ENCODE measurements at places on chromosomes 6 and 20.

- DNase-seq, result no peak
Observed at GRCh38 chr20:47914792-47915191, 129.5 kb upstream of the SULF2 start.

DNA sequence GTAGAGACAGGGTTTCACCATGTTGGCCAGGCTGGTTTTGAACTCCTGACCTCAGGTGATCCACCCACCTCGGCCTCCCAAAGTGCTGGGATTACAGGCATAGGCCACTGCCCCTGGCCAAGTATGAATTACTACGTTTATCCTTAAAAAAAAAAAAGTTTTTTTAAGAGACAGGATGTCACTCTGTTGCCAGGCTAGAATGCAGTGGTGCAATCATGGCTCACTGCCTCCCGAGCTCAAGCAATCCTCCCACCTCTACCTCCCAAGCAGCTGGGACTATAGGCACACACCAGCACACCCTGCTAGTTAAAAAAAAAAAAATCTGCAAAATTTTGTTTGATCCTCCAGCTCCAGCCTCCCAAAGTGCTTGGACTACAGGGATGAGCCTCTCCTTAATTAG lies 23.1 kb downstream of the IYD start:
- no peak for DNase-seq

GRCh38 chr20:25706793-25707192 lies 10.1 kb upstream of the ZNF337 start:
- DNase-seq, result no peak

- DNase-seq, result no peak
Observed at GRCh38 chr6:77292564-77293546, 170.4 kb downstream of the HTR1B start.

- DNase-seq, result no peak
Observed at GRCh38 chr6:6834356-6835222, 246.1 kb downstream of the LY86 start.

DNA sequence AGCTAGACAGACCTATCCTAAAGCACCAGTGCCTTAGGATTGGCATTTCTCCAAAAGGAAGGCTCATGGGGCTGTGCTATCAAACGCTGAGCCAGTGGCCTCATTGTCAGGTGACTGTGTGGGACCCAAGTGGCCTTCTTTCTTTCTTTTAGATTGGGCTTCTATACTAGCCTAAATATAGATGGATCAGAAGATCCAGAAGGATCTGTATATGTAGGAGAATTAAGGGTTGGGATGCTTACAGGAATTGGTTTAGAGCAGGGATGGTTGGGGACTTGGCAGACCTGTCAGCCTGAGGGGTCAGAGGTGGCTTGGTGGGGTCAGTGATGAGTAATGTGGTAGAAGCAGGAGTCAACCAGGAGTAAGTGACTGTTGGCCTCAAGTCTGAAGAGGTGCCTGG lies 14.8 kb downstream of the ABT1 start:
- no peak for DNase-seq

DNA sequence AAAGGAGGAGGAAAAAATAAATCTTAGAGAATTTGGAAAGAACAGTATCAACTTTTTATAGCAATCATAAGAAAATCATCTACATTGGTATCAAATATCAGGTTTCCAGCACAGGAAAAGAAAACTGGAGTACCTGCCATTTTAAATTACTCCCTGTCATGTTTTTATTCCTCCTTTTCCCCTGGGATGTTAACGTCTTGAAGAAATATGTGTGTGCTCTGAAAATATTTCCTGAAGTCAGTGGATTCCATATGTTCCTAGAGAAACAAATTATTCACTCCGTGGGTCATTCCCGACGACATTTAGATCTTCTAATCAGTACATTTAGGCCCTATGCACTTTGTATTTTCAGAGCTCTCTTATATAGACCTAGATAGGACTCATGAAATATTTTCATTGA lies 42.0 kb upstream of the RSPO3 start:
- no peak for DNase-seq

DNA sequence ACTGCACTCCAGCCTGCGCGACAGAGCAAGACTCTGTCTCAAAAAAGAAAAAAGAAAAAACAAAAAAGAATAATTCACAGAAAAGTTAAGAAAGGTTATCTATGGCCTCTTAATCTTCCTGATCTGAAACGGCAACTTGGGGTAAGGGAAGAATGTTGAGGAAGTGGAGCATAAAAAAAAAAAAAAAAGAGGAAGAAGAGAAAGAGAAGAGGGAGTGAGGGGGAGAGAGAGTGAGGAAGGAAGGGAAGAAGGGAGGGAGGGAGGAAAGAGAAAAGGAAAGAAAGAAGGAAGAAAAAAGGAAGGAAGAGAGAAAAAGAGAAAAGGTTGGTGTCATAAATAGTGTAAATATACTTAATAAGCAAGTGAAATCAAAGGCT lies 68.9 kb upstream of the NCOA3 start:
- DNase-seq, result no peak

DNA sequence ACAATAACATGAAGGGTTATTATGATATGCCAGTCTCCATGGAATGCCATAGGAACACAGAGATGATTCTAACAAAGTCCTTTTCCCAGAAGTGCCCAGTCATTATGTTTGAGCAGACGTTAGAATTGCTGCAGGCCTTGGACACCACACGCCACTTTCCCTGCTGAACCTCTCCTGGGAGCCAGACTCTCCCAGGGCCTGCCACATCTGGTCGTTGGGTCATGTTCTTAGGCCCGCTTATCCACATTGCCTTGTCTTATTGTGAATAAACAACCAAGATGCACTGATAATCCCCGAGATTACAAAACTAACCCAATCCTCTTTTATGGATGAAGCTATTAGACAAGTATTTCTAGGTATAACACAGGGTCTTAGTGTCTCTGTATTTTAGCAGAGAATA lies 276.5 kb upstream of the CITED2 start:
- no peak for DNase-seq

DNA sequence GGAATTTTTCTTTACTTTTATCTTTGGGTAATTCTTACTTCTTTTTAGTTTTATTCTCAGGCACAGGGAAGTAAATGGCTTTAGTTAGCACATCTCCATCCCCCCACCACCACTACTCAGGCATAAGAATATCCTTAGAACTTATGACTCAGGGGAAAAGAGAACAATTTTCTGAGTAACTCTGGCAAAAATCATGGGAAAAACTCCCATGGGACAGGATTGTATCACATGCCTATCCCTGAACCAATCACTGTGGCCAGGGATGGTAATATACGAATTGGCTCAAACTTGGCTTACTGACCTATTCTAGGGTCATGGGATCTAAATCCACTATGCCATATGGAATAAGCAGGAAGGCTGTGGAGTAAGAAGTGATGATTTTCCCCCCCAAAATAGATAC lies 339.1 kb downstream of the BTBD3 start:
- no peak for DNase-seq

GRCh38 chr20:44064501-44065400 lies 122.2 kb downstream of the JPH2 start:
- DNase-seq, result no peak

DNA sequence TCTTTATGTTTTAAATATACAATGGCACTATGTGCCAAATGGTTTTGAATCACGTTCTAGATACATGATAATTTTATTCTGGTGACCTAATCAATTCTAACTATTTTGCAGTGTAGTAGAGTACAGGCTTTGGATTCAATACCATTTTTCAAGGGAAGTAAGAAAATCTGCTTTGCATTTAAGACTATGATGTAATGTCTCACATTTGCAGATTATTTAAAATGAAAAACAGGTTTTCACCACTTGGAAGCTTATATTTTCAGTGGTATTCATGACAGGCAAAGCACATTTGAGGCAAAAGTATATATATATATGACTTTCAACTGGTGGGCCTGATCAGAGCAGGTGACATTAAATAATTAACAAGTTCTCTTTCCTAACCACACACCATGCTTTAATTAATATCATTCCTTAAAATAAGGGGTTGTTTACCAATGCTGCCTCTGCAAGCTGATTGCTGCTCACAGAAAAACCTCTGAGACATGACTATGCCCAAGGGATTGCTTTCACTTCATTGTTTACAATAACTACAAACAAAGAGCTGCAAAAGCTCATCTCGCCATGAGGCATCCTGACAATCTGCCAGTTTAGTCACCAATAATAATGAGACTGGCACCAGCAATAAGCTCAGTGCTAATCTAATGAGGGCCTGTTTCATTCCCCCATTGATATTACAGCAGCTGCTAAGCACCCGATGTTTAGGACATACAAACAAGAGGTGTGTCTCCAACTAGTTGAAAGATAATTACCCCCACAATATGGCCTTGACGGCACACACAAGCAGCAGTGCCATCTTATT lies 1176.0 kb upstream of the GJE1 start:
- DNase-seq, result no peak

- no peak for DNase-seq
Observed at GRCh38 chr6:8434727-8435092, 635 bp downstream of the SLC35B3 start.

GRCh38 chr6:155234167-155234566 lies 29.6 kb upstream of the CLDN20 start:
- no peak for DNase-seq

DNA sequence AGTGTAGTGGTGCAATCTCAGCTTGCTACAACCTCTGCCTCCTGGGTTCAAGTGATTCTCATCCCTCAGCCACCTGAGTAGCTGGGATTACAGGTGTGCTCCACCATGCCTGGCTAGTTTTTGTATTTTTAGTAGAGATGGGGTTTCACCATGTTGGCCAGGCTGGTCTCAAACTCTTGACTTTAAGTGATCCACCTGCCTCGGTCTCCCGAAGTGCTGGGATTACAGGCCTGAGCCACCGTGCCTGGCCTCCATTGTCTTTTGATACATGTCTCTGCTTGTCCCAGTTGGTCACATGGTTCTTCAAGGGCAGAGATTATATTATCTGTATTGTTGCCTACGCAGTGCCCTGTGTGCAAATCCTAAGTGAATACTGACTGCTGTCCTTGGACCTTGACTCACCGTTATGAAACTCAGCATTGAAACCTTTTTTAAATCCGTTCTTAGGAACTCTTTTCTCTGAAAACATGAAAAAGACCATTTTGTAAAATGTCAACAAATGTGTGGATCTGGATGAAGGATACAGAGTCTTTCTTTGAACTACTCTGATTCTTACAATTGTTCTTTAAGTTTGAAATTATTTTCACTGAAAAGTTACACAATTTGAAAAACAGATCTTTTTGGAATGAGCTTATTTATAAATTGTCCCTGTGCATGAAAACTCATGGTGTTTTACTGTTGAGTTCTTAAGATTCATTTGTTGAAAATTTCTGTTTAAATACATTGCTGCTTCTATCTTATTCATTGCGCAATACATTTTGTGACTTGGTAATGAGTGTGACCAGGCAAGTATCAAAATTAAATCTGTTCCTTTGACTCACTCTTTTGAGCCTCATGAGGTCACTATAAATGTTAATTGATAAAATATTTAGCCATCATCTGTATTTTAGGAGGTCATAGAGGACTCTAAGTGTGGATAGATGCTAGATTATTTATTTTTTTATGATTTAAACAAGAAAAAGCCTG lies 293.5 kb downstream of the UTRN start:
- DNase-seq, result no peak

DNA sequence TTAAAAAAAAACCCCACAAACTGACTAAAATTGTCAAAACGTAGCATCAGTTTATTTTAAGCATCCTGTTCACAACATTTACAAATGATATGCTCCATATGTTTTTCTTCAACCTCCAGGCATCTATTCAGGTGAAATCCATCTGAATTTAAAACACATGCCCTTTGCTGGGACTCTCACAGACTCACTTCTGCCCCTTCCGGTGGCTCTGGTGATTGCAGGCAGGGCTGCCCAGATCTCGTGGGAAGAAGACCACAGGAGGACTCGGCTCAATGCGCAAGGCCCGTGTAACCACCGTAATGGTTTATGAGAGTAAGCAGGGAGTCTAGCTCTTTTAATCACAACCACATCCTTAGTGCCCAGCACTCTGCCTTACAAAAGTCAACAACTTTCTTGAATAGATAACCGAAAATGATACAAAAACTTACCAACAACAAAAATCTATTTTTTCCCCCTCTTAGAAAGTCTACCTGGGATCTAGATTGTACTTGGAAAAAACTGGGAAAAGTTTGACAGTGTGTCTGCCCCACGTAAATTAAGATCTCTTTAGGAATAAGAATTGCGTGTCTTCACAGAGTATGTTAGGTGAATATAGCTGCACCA lies 139.1 kb downstream of the KIF16B start:
- DNase-seq, result no peak

DNA sequence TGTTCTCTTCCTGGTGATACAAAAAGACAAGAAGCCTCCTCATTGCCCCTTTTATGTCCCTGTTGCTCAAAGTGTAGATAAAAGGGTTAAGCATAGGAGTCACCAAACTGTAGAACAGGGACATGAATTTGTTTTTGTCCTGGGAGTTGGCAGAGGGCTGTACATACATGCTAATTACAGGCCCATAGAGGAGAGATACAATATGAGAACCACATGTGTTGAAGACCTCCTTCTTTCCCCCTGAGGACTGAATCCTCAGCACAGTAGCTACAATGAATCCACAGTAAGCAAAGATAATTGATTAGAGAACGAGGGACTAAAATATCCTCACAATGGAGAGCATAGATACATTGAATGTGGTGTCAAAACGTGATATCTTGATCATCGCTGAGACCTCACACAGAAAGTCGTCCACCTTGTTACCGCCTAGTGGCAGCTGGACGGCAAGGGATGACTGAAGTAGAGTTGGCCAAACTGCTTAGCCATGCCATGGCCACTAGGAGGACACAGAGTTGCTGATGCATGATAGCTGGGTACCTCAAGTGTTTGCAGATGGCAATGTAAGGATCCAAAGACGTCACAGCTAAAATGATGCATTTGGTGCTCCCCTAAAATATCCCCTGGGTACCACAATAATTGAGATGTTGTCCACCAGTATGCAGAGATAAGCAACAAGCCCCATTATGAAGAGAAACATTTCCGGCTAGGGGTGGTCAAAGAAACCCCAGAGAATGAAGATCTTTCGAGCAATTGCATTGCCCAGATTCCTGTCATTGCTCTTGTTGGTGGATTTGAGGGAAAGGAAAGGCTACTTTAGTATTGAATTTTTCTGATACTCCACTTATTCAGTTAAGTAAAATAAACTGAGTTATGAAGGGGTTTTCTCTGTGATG lies 15.0 kb downstream of the OR2B3 start:
- no peak for DNase-seq

GRCh38 chr6:41667195-41667594 lies 28.9 kb downstream of the MDFI start:
- DNase-seq, result no peak

GRCh38 chr6:84442208-84442607 lies 214.8 kb upstream of the CEP162 start:
- DNase-seq, result no peak

DNA sequence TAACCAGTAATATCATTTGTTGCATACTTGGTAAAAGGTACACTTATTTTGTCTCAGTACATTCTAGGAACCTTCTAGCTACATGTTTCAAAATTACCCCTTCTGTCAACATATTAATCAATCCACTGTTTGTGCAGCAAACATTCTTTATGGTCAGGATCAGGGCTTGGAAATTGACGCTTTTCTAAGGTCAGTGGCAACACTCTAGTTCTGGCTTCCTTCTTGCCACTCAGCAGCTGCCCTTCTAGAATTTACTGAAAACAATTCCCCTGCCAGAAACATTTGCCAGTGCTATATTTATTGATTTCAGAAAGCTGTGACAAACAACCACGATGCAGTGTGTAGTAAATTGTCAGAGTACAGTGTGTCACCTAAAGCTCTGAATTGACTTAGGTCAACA lies 84.7 kb upstream of the FBXL4 start:
- no peak for DNase-seq

- DNase-seq, result no peak
Observed at GRCh38 chr6:148999929-149000468, 253.2 kb downstream of the UST start.

- DNase-seq, result no peak
Observed at GRCh38 chr6:54112151-54112650, 958 bp downstream of the MLIP start.
